ENCODE measurements at places on chromosomes 5 and 9.

DNA sequence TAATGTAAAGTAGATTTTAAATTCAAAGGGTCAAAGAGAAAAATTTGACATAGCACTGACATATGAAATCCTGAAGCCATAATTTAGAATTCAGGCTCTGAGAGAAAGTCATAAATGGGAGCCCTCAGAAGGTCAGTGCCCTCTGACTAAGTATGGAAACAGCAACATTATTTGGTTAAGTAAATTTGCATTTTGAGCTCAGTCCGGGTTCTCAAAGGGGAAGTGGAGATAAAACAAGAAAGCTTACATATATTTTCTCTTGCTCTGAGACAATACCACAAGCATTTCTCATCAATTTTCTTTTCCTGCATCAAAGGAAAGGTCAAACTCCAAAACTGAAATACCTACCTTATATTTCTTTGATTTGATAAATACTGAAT is 348.0 kb downstream of the SEMA5A start:
- DNase-seq, result no peak
- H3K27me3 ChIP-seq, result peaks cover 88% of the 10 kb centered on the region
- H3K4me3 ChIP-seq, result no peak overlapping the region
- H3K4me1 ChIP-seq, result peaks cover 30% of the 10 kb centered on the region

DNA sequence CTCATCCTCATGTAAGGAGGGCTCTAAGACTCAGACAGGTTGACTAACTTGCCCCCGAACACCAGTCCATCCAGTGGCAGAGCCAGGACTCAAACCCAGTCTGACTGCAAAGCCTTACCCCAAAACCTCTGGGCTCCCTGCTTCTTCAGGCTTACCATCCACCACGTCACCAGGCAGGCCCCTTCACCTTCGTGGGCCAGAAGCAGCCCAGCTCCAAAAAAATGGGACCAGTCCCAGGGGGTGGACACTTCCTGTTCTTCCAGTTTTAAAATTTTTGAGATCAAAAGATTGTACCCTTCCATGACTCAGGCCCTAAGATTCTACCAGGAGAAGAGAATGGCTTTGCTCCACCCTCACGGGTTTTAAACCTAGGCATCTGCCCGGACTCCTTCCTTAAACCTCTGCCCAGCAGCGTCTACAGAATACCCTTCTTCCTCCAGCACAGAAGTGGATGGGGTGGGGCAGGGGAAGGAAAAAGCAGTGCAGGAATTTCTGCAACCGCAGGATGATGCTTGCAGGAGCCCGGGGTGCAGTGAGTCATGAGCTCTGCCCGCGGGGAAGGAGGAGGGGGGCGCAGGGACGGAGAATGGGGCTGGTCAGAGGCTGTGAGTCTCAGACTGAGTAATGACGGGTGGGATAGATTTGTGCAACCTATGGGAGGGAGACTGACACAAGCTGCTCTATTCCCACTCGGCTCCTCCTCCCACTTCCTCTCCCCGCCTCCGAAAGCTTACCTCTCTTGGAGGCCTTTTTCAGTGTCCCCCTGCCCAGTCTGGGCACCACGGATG is 50.4 kb upstream of the STXBP1 start:
- H3K4me3 ChIP-seq, result no peak overlapping the region
- no peaks in the 10 kb centered on the region for H3K36me3 ChIP-seq
- H3K4me1 ChIP-seq, result peaks cover 28% of the 10 kb centered on the region
- H3K27me3 ChIP-seq, result no peaks in the 10 kb centered on the region

DNA sequence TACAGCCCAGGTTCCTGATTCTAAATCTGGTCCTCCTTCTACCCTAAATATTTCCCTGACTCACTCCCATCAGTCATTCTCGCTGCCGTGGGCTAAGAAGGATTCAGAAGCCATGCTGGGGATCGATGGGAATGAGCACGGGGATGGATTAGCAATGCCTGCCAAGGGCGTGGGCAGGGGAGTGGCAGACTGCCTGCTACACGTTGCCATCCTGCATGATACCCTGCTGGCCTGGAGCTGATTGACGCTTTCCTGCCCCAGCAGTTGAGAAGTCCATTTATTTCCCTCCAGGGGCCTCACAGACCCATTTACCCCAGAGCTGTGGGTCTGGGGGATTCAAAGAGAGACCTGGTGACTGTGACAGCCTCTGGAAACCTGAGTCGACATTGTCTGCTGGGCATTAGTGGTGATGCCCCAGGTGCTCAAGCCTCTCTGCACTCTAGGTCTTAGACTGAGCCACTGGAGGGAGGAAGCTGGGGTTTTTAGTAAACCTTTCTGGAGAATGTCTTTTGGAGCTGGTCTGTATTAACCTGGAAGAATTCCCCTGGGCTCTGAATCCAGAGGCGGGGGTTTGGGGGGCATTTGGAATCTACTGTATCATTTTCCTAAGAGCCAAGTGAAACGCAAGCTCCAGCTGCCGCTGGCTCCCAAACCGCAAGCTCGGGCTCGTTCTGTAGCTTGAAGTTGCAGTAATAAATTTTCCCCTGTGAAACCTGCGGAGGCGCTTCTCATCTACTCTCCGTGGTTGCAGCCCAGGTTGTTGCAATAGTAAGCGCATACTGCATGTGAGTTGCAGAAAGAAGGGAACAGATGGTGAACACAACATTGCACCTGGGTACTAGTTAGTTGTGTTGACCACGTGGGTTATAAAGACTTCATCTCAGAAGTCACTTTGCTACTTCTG is 76.3 kb upstream of the RAPGEF1 start:
- no peak overlapping the region for H3K27ac ChIP-seq
- no peak for DNase-seq
- H3K4me3 ChIP-seq, result no peak overlapping the region

DNA sequence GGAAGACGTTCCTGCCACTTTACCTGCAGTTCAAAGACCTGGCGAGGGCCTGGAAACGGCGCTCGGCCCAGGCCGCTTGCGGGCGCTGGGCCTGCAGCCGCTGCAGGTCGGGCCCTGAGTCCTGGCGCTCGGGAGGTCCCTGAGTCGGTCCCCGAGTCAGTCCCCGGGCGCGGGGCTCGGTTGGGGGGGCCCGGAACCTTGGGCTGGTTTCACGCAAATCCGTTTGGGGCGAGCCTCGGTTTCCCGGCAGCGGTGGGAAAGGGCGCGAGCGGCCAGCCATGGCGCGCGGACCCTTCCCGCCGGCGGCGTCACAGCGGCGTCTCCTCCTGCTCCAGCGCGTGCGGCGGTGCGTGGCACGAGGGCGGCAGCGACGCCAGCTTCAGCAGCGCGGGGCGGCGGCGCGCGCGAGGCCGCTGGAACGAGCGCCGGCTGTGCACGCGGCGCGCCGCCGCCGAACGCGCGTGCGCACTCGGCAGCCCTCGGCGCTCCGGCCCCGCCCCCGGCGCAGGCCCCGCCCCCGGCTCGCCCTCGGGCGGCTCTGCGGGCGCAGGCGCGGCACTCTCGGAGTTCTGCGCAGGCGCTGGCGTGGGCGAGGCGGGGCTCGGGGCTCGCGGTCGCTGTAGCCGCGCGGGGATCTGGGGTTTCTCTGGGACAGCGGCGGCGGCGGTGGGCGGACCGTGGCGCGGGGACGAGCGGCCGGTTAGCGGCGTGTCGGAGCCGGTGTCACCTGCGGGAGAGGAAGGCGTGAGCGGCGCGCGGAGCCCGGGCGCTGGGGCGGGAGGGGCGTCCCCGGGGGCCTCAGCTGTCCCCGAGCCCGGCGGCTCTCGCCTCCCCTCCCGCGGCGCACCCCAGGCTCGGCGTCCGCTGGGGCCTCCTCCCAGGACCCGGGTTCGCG is 29.9 kb downstream of the EXOC3 start:
- DNase-seq, result peak; percentile 96
- H3K4me1 ChIP-seq, result peaks cover 15% of the 10 kb centered on the region
- H3K4me3 ChIP-seq, result peak overlapping the region; percentile 93
- peaks cover 48% of the 10 kb centered on the region for H3K27me3 ChIP-seq
- no peaks in the 10 kb centered on the region for H3K36me3 ChIP-seq
- H3K27ac ChIP-seq, result no peak overlapping the region

DNA sequence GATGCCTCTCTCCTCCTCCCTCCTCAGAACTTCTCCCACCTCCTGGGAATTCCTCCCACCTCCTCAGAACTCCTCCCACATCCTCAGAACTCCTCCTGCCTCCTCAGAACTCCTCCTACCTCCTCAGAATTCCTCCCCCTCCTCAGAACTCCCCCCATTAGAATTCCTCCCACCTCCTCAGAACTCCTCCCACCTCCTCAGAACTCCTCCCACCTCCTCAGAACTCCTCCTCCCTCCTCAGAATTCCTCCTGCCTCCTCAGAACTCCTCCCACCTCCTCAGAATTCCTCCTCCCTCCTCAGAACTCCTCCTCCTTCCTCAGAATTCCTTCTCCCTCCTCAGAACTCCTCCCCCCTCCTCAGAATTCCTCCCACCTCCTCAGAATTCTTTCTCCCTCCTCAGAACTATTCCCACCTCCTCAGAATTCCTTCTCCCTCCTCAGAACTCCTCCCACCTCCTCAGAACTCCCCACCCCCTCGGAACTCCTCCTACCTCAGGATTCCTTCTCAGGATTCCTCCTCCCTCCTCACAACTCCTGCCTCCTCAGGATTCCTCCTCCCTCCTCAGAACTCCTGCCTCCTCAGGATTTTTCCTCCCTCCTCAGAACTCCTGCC is 23.9 kb downstream of the SLC46A2 start:
- H3K36me3 ChIP-seq, result no peaks in the 10 kb centered on the region
- H3K27me3 ChIP-seq, result no peaks in the 10 kb centered on the region
- H3K27ac ChIP-seq, result no peak overlapping the region
- H3K4me1 ChIP-seq, result peaks cover 15% of the 10 kb centered on the region
- DNase-seq, result peak; percentile 35

DNA sequence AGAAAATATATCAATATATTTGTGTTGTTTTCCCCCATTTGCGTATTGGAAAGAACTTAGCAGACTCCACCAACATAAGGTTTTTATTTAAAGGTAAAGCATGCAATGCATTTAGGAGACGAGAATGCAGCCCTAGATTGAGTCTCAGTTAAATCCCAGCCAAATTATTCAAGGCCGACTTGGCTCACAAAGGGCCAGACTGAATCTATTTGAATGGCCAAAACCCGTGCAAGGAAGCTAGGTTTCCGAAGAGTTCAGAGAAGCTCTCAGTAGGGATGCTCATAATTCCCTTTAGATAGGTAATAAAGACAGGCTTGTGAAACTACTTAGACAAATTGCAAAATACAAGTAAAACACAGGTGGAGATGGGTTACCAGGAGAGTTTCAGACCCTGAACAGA is 520.3 kb downstream of the CDH9 start:
- no peak overlapping the region for H3K4me3 ChIP-seq
- H3K4me1 ChIP-seq, result peaks cover 8% of the 10 kb centered on the region
- H3K36me3 ChIP-seq, result no peaks in the 10 kb centered on the region

- no peaks in the 10 kb centered on the region for H3K36me3 ChIP-seq
- peaks cover 8% of the 10 kb centered on the region for H3K4me1 ChIP-seq
- no peak overlapping the region for H3K27ac ChIP-seq
- no peak for DNase-seq
- H3K4me3 ChIP-seq, result no peak overlapping the region
These were observed 67.7 kb upstream of the STC2 start for GRCh38 chr5:173395933-173396308.
